GOT3 (cell line): ENCODE measurements at places on chromosomes 7 and 10.

GRCh38 chr10:48381971-48382370 lies 75.5 kb downstream of the MAPK8 start:
- DNase-seq: no peak

DNA sequence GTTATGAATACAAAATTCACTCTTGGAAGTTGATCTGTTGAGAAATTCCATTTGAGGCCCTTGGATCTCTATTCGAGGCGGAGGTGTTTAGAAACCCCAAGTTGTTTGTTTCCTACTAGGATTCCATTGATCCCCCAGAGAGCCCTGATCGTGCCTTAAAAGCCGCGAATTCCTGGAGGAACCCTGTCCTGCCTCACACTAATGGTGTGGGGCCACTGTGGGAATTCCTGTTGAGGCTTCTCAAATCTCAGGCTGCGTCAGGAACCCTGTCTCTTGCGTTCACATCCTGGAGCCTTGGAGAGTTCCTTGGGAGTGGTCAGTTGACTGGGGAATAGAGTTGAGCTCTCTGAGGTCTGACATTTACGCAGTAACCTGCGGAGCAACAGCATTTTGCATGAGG lies 1.2 kb downstream of the CFAP69 start:
- DNase-seq: no peak

GRCh38 chr10:91883549-91884444 lies 25.5 kb downstream of the FGFBP3 start:
- no peak for DNase-seq

DNA sequence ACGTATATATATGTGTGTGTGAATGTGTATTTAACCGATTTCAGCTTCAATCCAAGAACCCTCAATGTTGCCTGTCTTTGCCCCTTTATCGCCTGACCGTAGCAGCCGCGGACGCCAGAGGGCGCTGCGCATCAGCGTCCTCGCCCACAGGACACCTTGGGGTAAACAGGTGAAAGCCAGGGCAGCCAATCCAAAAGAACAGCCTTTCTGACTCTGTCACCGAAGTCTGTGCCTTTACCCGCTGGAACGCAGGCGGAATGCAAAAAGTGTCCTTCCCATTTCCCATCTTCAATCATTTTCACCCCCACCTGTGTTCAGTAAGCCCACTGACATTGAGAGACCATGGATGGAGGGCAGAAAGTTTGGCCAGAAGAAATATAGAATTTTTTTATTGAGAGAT lies 3.6 kb downstream of the NXPH1 start:
- DNase-seq: no peak

GRCh38 chr7:33087356-33087755 lies 21.8 kb downstream of the RP9 start:
- no peak for DNase-seq

DNA sequence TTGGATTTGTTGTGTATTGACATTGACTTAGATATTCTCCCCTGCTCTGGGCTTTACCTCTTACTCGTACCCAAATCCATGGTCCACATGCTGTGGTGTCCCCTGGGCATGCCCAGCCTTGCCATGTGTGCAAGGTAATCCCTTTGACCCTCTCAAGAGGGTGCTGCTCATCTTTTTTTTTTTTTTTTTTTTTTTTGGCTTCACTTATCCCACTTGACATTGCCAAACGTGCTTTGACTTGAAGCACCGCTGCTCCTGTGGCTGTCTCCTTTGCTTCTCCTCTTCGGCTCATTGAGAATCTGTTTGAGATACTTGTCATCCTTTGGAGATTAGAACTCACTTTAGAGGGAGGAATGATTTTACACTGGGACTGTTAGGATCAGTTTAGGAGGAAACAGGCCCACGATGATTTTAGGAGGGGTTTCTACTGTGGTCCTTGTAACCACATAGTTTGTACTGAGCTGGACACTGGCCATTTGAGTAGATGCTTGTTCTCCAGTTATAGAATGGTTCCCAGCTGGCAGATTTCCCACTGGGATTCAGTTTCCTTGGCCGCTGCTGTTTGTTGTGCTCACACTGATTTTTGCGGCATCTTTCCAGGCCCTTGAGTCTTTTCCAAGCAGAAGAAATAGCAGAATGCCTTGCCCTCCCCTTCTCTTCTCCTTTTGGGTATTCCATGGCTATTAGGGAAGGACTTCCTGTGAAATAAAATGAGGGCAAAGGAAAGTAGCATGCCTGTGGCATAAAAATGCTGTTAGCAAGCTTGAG lies 184.8 kb downstream of the AUTS2 start:
- DNase-seq: no peak

DNA sequence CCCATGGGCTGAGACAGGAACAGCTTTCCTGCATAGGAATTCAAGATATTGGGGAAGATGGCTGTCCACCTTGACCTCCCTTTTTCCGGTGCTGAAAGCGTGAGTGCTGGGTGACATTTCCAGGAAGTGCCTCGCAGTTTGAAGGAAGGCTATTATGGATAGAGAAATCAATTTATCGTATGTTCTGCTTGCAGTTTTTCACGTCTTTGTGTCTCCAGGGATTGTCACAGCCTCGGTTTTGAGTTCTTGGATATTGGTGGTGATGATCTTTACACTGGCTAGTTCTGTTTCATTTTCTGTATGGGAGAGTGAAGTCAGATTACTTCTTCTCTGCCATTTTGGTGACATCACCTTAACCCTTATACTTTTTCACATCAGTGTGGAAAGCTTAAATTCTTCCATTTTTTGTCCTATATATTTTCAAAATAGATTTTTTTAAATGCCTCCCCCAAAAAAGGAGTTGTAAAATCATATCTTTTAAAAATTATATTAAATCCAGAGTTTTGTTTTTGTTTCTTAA lies 102.5 kb upstream of the APBB1IP start:
- no peak for DNase-seq

DNA sequence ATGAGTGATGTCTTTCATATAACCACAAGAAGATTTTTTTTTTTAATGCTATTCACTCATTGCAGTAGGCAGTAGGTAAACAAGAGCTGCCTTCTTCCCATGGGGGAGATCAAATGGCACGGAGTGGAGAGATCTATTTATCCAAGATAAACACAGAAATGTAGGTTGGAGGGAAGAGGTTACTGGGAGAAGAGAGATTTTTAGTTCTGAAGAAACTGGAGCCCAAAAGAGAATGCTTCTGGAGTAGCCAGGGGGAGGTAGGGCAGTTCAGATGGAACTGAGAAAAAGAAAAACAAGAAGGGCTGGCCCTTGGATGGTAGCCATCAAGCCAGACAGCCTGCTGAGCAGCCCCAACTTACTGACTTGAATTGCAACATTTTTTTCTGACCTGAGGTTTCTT lies 270.1 kb upstream of the TPK1 start:
- no peak for DNase-seq

DNA sequence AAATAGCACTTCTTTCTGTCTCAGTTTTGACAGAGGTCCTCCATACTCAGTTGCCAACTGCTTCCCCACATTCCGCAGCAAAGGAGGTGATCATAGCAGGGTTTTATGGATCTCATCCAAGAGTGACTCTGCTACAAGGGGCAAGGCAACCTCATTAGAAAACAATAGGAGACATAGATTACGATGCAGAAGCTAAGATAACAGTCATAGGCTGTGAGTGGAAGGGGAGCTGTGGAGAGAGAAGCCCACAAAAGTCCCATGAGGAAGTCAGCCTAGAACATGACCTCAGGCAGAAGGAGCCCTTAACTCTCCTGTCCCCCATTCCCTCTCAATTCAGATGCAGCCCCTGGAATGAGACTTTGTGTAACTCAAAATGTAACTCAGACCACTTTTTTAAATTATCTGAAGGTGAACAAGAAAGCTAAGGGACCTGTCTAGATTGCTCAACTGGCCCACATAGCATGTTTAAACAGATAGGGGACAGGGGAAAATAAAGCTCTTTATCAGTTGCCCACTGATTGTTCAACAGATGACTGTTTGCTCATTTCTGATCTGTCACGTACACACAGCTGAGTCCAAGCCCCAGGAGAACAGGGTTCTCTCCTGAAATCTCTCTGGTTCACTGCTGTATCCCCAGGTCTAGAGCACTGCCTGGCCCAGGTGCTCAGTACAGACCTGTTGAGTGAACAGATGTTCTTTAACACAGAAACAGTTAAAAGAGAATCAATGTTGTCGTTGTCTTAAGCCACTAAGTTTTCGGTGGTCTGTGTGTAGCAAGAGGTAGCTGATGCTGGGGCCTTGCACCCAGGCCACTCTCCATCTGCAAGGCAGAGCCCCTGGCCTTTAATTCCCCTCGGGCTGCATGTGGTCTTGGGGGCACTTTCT lies 1.5 kb upstream of the NCOA4 start:
- no peak for DNase-seq

DNA sequence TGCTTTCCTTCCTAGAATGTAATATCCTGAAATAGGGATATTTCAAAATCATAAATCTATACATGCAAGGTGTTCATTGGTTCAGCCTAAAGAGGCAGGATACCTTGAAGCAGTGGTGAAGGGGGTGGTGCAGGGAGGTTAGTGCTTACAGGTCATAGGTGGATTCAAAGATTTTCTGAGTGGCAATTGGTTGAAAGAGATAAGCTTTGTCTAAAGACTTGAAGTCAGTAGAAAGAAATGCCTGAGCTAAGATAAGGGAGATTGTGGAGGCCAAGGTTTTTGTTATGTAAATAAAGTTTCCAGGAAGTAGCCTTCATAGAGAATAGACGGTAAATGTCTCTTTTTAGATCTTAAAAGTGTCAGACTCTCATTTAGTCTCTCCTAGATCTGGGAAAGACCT lies 741.2 kb upstream of the ZWINT start:
- DNase-seq: no peak

GRCh38 chr7:20402747-20403230 lies 72.1 kb downstream of the ITGB8 start:
- DNase-seq: no peak

- no peak for DNase-seq
These were observed 22.3 kb upstream of the FAM133B start for GRCh38 chr7:92612501-92612900.

GRCh38 chr7:130758429-130759056 lies 24.5 kb upstream of the KLF14 start:
- no peak for DNase-seq

- no peak for DNase-seq
These were observed 12.3 kb upstream of the MYPN start for GRCh38 chr10:68096913-68097516.

- no peak for DNase-seq
These were observed 57.0 kb downstream of the P4HA1 start for GRCh38 chr10:73039635-73040034.

DNA sequence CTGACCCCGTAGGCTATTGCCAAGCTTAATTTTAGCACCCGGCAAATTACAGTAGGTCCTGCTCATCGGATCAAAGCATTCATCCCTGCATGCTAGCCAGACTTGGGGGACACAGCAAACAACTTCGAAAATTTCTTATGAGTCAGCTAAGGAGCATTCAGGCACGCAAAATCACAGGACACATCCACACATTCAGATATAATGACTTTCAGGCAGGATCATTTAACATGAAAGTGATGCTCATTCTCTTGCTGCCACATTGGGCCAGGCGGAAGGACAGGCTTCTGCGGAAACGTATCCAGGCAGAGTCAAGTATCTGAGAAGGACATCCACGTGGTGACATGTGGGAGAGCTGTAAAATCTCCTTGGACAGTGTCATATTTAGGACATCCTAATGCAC lies 474.0 kb upstream of the NRP1 start:
- no peak for DNase-seq

DNA sequence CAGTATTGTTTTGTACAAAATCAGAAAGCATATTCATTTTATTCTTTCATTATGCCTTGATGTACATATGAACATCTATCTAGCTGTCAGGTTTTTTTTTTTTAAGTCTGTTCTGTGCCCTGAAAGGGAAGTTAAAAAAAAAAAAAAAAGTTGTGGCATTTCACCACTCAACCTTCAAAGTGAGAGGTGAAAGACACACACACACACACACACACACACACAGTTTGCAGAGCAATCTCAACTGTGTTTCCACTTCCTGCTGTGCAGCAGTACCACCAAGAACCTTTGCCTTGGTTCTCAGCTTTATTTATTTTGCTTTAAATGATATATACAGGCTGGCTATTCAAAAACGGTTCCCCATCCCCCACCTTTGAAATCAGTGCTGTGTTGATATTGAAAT lies 955.6 kb downstream of the GATA3 start:
- no peak for DNase-seq

- no peak for DNase-seq
These were observed 69.6 kb downstream of the UBE2H start for GRCh38 chr7:129883151-129883550.

- no peak for DNase-seq
These were observed 16.8 kb downstream of the STX1A start for GRCh38 chr7:73702665-73703064.

DNA sequence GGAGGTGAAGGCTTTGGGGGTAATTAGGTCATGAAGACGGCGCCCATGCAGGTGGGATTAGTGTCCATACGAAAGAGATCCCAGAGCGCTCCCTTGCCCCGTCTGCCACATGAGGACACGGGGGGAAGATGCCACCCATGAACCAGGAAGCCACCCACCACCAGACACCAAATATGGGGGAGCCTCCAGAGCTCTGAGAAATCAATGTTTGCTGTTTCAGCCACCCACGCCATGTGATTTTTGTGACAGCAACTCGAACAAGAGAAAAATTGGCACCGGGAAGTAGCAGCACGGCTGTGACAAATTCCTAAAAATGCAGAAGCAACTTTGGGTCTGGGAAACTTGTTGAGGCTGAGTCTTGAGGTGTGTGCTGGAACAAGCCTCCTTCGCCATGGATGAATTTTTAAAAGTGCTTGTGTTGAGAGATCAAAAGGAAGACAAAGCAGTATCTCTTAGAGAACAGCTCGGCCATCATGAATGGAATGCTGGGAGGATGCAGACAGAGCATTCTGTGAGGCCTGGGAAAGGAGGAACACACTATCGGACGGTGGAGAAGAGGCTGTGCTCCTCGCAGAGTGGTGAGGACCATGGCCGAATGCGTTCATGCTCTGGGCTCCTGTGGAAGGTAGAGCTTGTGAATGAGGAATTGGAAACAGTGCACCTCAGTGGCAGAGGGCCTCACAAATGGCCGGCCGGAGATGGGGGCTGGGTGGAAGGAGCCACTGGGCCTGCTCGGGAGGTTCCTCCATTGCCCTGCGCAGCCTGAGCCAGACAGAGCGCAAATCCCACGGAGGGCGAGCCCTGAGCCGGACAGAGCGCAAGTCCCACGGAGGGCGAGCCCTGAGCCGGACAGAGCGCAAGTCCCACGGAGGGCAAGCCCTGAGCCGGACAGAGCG lies 277.5 kb downstream of the PTPRN2 start:
- DNase-seq: no peak

GRCh38 chr10:88070080-88070880 lies 206.9 kb downstream of the PTEN start:
- no peak for DNase-seq

- no peak for DNase-seq
These were observed 151.5 kb downstream of the DNAJB6 start for GRCh38 chr7:157488281-157488680.
